ENCODE measurements at places on chromosomes 2 and 18.

GRCh38 chr2:15432642-15433256 is 128.4 kb downstream of the NBAS start:
- no peak for DNase-seq

DNA sequence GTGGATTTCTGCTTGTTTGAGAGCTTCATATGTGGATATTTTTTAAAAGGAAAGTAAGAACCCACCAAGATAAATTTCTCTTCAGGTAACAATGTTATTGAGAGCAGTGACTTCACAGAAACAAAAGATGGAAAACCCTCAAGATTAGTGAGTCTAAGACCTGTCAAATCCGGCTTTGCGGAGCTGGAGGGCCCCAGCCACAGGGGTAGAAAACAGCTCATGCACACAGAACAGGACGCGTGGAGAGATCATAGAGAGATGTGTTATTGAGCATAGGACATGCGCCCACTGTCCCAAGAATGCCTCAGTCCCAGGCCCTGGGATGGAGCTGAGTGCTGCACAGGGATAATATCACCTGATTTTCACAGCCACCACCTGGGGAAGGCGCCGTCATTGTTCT is 21.3 kb downstream of the EDAR start:
- no peak for DNase-seq

DNA sequence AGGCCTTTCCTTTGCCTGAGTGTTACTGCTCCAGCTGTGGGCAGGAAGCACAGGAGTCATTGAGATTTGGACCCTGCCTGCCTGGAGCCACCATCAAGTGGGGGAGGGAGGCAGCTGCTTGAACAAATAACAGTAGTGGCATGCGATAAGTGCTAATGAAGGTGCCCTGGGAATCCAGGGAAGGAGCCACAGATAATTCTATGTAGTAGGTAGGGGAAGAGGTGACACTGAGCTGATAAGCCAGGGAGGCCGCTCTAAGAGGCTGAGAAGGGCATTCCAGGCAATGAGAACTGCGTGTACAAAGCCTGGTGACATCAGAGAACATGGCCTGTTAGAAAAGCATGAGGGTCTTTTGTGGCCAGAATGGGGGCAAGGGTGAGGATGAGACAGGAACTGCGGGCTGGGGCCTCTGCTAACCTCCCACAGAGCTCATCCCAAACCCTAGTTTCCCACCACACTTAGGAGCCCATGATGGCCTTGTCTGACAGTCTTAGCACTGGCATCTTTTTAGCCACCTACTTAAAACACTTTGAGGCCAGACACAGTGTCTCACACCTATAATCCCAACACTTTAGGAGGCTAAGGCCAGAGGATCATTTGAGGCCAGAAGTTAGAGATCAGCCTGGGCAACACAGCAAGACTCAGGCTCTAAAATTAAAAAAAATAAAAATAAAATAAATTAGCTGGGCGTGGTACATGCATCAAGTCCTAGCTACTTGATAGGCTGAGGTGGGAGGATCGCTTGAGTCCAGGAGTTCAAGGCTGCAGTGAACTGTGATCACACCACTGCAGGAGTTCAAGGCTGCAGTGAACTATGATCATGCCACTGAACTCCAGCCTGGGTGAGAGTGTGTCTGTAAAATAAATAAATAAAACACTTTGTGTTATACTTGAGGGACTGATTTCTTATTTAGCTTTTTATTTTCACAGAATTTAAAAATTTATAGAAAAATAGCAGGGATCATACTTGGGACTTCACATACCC is 58.9 kb downstream of the TET3 start:
- DNase-seq = no peak

- peak; percentile 11 for DNase-seq
These were observed 17.8 kb upstream of the PMAIP1 start for GRCh38 chr18:59881728-59882656.

DNA sequence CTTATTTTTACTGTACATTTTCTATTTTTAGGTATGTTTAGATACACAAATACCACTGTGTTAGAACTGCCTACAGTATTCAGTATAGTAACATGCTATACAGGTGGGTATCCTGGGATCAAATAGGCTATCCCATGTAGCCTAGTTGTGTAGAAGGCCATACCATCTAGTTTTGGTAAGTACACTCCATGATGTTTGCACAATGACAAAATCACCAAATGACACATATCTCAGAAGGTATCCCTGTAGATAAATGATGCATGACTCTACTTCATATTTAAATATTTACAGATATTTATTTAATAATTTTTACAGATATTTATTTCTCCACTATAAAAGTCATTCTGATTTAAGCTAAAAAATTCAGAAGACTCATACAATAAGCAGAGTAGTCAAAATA is 233.8 kb upstream of the OSR1 start:
- DNase-seq = no peak

GRCh38 chr2:192194866-192195547 is at the start of gene TMEFF2:
TMEFF2 (minus strand) TSS chr2:192194933; CDS start chr2:192194524, 409 bp downstream.
- no peak for DNase-seq

DNA sequence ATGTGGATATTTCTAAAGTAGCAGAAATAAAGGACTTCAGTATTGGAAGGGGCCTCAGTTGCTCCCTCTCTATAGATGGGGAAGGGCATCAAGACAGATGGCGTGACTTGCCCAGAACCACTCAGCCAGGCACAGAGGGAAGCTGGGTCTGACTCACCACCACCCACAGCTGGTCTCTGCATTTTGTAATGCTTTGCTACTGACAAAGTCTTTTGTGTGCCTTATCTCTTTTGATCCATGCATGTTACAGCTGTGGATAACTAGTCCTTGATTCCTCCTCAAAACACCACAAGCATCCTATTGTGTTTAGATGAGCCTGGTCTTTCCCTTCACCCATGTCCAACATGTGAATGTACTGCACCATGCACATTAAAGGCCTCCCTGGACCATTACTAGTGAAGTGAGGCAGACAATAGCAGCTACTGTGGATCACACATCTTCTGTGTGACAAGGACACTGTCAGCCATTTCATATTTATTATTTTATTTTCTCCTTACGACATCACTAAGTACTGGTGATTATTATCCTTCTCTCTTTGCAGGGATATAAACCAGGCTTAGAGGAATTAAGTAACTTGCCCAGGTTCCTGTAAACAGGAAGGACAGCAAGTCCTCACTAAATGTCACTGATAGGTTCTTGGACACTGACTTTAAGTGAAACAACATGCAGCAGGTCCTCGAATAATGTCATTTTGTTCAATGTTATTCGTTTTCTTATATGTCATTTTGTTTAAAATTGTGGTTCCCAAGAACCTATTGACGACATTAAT is 29.6 kb upstream of the IL37 start:
- peak; percentile 65 for DNase-seq

- DNase-seq = no peak
These were observed 13.2 kb downstream of the ZNF407 start for GRCh38 chr18:74610860-74611259.

DNA sequence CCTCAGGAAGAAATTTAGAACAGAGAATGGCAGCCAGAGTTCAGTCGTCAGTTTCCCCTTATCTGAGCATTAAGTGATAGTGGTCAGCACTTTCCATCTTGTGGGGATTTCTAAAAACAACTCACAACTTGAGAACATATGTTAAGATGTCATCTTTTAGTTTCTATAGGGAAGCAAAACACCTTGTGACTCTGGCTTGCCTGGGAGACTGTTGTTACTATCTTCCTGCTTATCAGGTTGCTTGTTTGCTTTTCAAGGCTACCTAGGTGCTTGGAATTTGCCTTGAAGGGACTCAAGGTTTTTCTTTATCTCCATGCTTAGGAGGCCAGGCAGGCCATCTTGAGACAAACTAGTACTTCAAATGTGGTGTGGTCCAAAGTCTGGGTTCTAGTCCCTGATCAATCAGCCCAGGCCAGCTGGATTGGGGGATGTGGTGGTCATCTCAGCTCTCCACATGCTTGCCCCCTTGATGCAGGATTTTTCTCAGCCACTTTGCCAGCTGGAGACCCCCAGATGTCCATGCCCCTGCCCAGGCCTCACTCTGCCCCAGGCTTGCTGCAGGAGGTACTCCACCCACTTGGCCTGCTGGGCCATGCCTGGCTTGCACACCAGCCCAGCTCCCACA is 125.9 kb downstream of the LYPD1 start:
- DNase-seq = no peak

DNA sequence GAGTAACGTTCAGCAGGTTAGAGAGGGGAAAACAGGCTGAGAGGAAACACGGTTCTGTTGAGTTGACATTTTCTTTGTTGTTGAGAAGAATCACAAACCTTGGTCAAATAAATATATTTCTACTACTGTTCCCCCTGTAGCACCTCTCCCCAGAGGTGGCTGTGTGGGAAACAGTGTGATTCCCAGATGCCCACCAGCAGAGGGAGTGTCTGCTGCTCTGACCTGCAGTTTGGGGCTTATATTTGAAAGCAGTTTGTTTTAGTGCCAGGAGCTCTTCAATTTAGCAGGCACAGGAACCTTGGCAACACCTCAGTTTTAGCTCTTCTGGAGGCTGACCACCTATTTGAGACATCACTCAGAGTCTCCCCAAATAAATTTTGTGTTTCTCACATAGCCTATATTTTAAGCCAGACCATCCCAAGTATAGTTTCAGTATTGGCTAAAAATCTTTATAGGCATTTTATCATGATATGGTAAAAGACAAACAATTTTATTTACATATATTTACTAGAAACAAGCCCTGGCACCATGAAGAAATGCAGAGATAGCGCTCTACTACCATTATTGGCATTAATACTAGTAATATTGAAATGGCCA is 75.7 kb downstream of the PIK3C3 start:
- no peak for DNase-seq

GRCh38 chr2:182610231-182610630 is 105.8 kb upstream of the DNAJC10 start:
- DNase-seq = no peak

DNA sequence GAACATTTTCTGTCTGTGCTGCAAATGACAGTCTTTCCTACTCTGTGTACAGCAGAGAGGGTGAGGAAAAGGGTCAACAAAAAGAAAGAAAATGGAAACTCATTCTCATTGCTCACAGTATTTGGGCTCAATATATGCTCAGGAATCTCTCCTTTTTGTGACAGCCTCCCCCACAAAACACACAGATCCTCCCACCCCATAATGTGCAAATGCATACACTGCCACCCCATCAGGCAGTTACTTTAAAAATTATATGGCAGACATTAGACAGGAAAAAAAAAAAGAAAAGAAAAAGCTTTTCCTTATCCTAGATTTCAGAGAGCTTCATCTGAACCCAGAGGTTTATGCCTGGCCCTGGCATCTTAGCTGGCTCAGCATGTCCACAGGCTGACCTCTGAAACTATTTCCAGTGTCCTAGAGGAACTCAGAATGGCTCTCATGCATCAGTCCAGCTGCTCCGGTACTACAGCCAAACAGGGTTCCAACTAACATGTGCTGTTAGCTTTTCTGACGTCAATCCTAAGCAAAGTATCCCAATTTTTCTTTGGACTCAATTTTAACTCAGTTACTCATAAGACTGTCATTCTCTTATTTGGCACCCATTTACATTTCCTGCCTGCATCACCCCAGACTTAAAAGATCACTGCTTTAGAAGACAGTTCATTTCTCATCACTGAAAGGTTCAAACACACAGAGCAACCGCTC is 105.9 kb downstream of the RBMS1 start:
- no peak for DNase-seq

DNA sequence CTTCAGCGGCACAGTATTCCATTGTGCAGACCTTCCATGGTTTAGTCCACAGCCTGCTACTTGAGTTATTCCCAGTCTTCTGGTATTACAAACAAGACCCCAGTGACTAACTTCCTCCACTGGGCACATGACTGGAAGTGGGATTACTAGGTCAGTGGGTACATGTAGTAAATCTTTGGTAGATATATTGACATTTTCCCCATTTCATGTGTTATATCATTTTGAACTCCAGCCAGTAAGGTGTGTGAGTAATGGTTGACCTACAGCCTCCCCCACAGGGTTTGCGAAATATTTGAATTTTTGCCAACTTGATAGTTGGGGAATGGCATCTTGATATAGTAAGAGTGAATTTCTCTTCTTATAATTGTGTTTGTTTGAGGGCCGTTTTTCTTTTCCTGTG is 58.8 kb downstream of the RNF144A start:
- no peak for DNase-seq

DNA sequence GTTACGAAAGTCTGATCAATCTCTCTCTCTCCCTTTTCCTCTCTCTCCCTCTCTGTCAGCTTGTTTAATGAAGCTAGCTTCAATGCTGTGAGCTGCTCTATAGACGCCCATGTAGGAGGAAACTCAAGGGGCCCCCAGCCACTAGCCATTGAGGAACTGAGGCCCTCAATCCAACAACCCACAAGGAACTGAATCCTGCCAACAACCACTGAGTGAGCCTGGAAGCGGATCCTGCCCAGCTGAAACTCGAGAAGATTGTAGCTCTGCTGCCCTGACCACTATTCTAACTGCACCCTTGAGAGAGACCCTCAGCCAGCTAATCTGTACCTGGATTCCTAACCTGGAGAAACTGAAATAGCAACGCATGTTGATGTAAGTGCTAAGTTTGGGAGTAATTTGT is 129.2 kb downstream of the BCL11A start:
- no peak for DNase-seq

- DNase-seq = no peak
These were observed 29.9 kb downstream of the CYP26B1 start for GRCh38 chr2:72117718-72118117.

GRCh38 chr2:176848844-176849243 is 363.8 kb upstream of the HNRNPA3 start:
- DNase-seq = no peak

GRCh38 chr2:4135765-4136164 is 432.4 kb downstream of the DCDC2C start:
- no peak for DNase-seq

Measured in GDM1 (cell line).